Stimulated activated CD4-positive, alpha-beta T cell treated with anti-CD3 and anti-CD28 coated beads, Interleukin-1b, Interleukin-23, amount 100 ng/mL, for 1 hour (primary cell): ENCODE measurements at places on chromosomes 7 and 10.

GRCh38 chr7:107164092-107164491 lies 4.7 kb upstream of the HBP1 start:
- no peak for DNase-seq

DNA sequence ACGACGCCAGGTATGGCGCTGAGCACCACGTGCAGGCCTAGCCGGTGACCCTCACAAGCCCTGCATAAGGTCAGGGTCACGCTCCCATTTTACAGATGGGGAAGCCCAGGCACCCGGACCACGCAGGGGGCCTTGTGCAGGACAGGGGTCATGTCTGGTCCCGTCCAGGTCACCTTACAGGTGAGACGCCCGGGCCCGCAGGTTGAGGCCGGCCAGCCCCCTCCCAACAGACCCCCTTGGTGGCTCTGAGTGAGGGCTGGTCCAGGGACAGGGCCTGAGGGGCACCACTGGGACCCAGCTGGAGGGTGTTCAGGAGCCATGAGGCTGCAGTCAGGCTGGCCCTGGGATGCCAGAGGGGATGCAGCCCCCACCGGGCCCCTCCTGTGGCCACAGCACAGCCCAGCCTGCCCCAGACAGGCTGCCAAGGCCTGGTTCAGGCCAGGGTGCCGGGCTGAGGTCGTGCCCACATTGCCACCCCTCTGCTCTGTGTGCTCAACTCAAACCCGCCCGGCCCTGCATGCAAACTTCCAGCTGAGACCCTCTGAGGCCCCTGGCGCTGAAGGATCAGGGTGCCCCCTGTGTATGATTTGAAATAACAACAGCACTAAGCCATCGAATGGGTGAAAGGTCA lies 69.0 kb downstream of the PWWP2B start:
- no peak for DNase-seq

DNA sequence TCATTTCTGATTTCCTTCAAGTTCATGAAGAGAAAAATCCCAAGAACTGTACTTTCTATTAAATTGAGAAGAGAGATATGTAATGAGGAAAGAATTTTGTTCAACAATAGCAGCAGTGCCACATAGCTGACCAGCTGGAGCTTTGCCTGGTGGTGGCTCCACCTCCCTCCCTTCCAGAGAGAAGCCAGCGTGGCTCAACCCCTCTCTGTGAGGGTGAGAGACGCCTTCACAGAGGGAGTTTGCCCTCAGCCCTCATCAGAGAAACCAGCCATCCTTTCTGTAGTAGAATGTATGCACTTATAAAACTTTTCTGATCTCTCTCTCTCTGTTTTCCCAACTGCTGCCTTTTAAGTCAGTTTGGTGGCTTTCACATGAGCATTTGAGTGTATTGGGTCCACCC lies 20.5 kb upstream of the COL1A2 start:
- no peak for DNase-seq

- DNase-seq = no peak
Measured at GRCh38 chr10:112843623-112844022, 106.4 kb upstream of the TCF7L2 start.

- no peak for DNase-seq
Measured at GRCh38 chr7:107591421-107591820, 11.4 kb downstream of the BCAP29 start.

DNA sequence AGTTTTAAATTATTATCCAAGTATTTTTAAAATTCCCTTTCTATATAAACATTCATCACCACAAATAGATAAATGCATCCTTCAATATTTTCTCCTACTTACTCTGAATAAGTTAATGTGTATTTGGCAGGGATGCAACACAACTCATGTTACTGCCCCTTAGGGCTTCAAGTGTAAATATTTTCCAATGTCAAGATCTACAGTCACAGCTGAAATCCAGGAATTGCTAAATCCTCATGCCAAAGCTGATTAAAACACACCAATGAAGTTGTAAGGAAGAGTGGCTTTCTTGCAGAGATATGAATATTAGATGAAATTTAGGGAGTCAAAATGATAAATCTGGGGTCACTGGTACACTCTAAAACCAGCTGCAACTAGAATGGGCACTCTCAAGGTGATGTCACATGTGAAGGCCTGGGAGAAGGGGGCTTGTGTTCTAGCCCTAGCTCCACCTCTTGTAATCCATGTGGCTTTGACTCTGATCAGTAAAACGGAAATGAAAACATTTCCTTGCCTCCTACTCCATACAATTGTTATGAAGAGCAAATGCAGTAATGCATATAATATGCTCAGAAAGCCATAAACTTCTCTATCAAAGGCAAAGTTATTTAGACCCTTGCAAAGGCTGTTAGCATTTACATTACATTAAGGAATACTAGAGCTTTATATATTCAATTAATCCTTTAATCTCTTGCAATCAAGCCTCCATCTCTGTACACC lies 228.1 kb upstream of the NFE2L3 start:
- DNase-seq = no peak

- DNase-seq = no peak
Measured at GRCh38 chr7:70376561-70377031, 755.3 kb upstream of the GALNT17 start.

DNA sequence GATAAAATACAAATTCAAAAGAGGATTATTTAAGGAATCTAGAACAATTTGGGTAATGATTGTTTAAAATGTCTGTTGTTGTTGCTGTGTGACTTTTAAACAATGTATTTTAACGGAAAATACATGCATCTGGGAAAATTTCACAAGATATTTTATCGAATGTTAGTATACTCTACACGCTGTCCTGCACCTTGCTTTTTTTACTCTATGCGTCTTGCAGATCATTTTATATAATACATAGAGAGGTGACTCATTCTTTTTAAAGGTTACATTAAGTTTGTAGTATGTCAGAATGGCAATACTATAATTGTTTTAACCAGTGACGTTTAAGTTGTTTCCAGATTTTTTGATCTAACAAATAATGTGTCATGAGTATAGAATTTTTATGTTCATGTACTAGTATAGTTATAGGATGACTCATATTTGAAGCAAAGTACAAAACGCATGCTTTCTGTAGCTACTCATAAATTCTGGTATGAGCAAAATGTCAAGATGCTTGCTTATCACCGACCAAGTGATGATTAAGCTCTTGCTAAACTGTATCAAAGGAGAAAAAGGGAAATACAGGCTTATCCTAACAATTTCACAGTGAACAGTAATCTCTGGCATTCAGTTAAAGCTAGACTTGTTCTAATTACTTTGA lies 4.9 kb downstream of the DKK1 start:
- DNase-seq = no peak

GRCh38 chr10:2296179-2296891 lies 559.0 kb upstream of the ADARB2 start:
- DNase-seq = no peak

GRCh38 chr7:27917119-27917518 lies 177.2 kb downstream of the TAX1BP1 start:
- DNase-seq = no peak

GRCh38 chr10:128431083-128431482 lies 304.9 kb upstream of the MKI67 start:
- DNase-seq = no peak

GRCh38 chr10:127976286-127976685 lies 69.4 kb downstream of the PTPRE start:
- DNase-seq = no peak

GRCh38 chr10:14502431-14502830 lies 171.7 kb upstream of the FRMD4A start:
- DNase-seq = no peak

DNA sequence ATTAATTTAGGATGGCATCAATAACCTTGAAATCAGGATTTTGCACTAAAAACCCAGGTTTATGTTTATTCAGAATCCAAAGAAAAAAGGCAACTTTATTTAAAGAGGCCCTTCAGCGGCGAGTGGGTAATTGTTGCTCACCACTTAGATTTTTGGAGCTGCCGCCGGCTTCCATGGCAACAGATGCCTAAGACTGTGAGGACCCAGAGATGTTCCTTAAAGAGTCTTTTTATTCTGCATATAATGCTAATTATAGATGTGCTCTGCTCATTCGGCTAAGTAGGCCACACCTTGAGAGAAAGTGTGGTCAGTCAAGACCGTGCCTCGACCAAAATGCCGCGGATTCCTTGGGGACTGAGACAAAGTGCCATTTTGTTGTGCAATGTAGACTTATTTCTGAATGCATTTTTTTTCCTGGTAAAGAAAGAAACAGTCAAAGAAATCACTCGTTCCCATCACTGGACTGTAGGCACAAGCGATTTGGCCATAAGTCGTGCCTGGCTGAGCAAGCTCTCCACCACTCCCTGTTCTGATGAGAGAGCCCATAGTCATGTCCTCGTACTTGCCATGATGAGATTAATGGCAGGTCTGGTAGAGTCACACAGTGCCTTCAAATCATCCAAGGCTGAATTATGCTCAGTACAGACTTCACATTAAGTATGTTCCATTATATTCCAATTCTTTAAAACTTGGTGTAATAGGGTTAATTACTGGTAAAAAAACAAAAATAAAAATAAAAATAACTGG lies 21.4 kb upstream of the MGMT start:
- no peak for DNase-seq

DNA sequence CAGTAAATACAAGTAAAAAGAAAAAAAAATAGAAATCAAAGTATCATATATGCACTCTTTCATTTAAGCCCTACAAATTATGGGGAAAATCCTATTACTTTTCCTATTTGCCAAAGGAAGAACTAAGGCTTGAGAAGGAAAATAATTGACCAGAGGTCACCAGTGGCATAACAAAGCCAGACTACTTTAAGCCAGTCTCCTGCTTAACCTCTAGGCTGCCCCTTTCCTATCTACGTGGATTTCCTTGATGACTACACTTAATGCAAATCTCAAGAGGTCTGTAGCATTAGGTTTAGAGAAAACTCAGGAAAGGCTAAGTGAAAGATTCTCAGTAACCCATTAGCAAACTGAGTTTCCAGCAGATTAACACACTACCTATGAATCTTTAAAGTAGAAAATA lies 49.8 kb downstream of the TPK1 start:
- no peak for DNase-seq

DNA sequence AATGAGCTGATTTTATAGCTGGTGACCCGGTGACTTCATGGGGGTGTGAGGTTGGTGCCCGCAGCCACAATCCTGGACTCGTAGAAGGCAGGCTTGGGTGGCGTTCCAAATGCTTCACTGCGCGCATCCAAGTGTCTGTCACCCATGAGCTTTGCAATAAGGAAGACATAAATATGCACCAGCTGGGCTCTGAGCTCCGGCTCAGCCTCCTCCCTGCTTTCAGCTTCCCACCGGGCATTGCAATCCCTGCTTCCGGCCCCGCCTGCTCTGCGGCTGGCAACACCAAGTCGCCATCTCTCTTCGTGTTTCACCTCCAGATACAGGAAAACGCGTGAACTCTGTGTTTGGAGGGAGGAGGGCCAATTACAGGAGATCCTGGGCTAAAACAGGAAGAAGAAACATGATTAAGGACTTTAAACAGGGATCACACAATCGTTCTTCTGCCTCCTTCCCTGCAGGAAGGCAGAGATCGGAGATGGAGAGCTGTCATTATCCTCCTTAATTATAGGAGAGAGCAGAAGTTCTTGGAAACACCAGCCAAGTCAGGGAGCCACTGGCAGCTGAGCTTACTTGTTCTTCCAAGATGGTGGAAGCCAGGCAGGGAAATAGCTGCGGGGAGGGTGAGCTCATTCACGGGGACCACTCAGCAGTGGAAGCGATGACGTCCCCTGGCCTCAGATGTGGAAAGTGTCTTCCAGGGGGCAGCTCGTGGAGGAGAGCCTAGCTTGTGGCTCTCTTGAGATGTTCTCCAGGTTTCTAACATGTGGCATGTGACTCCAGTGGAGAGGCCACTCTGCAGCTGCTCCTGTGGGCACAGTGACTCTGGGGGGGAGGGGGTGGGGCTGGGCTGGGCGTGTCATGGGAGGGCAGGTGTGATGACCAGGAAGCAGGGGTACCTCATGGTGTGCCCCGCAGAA lies 134.9 kb downstream of the CAMK1D start:
- DNase-seq = no peak

DNA sequence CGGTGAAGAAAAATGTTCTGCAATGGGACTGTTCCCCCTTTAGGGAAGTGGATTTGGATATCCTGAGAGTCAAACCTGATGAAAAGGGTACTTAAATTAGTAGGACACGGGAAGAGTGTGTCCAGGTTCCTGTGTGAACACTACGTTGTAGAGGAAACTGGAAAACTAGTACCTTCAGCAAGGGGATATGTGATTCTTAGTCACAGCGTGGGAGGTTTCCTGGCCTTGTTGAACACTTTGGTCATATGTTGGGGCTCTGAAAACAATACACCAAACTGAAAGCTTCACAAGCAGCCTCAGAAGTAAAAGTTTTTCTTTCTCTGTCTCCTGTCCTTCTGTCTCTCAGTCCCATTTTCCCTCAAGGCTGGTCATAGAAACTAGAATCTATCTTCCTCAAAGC lies 306.9 kb upstream of the GLI3 start:
- no peak for DNase-seq

- no peak for DNase-seq
Measured at GRCh38 chr10:14605231-14605925, 169.3 kb downstream of the FAM107B start.

GRCh38 chr10:71719464-71720201 lies at the start of gene C10orf105:
TSS of gene C10orf105 (minus strand) at chr10:71719778. CDS start at chr10:71716337, 3,441 bp downstream.
- no peak for DNase-seq

- no peak for DNase-seq
Measured at GRCh38 chr10:62183442-62183841, 85.2 kb downstream of the RTKN2 start.

DNA sequence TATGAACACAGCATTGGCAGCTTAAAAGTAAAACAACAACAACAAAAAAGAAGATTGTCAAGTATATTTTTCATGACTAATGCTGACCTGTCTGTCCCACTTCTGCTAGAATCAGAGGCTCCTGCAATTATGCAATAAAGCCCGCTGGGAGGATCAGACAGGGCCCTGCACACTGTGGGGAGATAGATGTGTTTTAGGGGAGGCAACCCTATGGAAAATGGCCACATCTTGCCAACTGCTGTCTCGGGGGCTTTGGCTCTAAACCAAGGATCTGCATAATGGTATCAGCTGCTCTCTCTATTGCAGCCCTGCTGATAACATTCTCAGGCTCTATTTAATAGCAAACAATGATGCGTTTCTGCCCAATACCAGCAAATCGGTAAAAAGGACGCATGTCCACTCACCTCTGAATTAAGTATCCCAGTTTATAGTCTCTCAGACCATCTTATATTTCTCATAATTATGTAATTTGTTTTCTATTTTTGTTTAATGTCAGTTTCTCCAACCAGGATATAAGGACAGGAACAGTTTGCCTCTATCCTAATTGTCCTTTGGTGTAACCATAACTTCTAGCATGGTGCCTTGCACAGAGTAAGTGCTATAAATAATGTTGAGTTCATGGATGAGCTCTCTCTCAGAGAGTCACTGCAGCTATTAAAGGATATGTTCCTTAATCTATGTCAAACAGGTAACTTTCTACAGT lies 15.3 kb upstream of the PRKAR2B start:
- no peak for DNase-seq
